Naive thymus-derived CD4-positive, alpha-beta T cell (primary cell): ENCODE measurements at places on chromosomes 3 and 15.

DNA sequence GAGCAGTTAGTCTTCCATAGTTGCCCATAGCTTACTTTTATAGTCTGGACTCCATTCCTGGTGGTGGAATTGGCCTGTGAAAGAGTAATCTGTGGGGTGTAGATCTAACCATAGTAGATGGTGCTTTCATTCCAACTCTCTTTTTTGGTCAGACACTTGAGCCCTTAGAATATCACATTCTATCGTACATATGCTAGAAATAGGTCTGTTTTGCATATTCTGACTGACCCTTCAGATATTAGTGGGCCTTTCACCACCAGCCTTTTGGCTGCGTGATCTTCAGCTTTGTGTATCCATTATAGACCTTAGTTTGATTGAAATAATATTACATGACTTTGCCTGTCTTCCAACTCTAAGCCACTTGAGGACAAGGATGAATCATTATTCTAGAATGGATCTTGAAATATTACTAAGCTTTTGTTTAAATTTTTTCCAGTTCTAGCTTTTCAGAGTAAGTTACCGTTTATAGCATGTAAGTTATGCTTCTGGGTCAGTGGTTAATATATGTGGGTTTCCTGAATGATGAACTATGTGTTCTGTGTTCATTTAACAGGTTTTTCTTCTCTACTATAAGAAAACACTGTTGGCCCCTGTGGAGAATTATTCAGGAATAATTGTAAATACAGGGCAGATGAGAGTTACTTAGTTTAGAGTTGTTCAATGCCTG, 8.7 kb downstream of the RAB7A start:
- H3K4me3 ChIP-seq, result no peak overlapping the region
- peaks cover 33% of the 10 kb centered on the region for H3K4me1 ChIP-seq
- no peaks in the 10 kb centered on the region for H3K36me3 ChIP-seq

GRCh38 chr3:172102123-172102882, 62.9 kb downstream of the FNDC3B start:
- H3K27me3 ChIP-seq, result no peaks in the 10 kb centered on the region
- peak overlapping the region; percentile 27 for H3K27ac ChIP-seq
- DNase-seq, result peak; percentile 52

DNA sequence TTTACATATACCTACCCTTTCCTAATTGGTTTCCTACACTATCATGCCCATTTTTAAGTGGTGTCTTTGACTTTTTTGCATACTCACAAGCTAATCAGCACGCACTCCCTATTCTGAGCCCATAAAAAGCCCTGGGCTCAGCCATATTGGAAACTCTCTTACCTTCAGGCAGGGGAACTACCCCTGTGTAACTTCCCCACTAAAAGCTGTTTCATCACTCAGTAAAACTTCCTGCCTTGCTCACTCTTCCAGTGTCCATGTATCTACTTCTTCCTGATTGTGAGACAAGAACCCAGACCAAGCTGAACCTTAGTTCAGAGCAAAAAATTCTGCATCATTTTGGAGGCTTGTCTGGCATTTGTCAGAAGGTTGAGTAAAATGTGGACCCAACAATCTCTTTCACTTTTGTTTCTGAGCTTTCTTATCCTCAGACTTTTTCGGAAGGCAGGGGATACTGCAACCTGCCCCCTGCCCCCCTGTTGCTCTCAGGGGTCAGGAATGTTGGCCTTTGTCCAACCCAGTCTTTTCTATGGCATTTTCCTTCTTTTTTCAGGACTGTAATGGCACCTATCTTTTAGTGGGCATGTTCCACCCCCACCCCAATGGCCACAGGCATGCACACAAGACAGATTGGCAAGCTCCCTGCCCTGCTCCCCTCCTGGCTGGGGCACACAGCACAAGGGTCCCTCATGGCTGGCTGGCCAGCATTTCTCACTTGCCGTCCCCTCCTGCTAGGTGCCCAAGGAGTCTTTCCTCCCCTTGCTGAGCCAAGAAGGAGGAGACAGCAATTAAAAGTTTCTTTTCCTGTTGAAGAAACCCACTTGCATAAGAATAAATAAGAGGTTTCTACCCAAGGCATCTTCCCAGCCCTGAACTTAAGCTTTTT, 26.3 kb upstream of the TMEM45A start:
- H3K27me3 ChIP-seq, result no peaks in the 10 kb centered on the region
- H3K36me3 ChIP-seq, result no peaks in the 10 kb centered on the region
- no peak overlapping the region for H3K4me3 ChIP-seq
- H3K27ac ChIP-seq, result no peak overlapping the region
- no peaks in the 10 kb centered on the region for H3K4me1 ChIP-seq

- H3K36me3 ChIP-seq, result no peaks in the 10 kb centered on the region
- H3K4me1 ChIP-seq, result no peaks in the 10 kb centered on the region
- DNase-seq, result no peak
- H3K4me3 ChIP-seq, result no peak overlapping the region
- no peak overlapping the region for H3K27ac ChIP-seq
- no peaks in the 10 kb centered on the region for H3K27me3 ChIP-seq
These were observed 10.6 kb upstream of the BTBD1 start for GRCh38 chr15:83077491-83078230.

GRCh38 chr3:37607604-37608003, 254.1 kb upstream of the CTDSPL start:
- H3K27me3 ChIP-seq, result no peaks in the 10 kb centered on the region
- no peak overlapping the region for H3K4me3 ChIP-seq
- DNase-seq, result no peak
- H3K36me3 ChIP-seq, result no peaks in the 10 kb centered on the region
- no peak overlapping the region for H3K27ac ChIP-seq

DNA sequence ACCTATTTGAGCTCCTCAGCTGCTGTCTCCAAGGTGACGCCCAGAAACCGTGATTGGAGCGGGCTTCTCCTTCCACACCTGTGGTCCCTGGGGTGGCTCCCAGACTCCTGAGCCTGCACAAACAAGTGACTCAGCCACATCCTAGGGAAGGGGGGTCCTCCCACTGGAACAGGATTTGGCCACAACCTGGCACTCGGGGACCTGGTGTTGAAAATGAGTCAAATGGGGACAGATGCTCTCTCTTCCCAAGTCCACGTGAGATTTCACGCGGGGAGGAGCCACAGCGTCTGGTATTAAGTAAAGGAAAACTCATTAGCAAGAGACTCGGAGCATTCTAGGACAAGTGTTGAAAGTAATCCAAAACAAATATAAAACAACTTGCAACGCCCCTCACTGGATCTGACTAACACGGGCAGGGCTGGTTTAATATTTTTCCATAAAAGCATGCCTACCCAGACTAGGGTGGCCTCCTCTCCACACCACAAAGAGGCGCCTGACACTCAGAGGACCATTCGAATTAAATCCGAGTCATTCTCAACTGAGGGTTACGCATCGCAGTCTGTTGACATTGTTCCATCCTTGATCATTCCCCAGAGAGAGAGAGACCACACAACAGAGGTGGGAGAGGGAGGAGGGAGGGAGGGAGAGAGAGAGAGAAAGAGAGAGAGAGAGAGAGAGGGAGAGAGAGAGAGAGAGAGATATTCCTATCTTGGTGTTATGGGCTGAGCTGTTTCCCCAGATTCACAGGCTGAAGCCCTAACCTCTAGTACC, 74.4 kb downstream of the MGLL start:
- H3K4me3 ChIP-seq, result no peak overlapping the region
- H3K27me3 ChIP-seq, result no peaks in the 10 kb centered on the region
- H3K4me1 ChIP-seq, result no peaks in the 10 kb centered on the region
- no peak overlapping the region for H3K27ac ChIP-seq
- DNase-seq, result no peak

DNA sequence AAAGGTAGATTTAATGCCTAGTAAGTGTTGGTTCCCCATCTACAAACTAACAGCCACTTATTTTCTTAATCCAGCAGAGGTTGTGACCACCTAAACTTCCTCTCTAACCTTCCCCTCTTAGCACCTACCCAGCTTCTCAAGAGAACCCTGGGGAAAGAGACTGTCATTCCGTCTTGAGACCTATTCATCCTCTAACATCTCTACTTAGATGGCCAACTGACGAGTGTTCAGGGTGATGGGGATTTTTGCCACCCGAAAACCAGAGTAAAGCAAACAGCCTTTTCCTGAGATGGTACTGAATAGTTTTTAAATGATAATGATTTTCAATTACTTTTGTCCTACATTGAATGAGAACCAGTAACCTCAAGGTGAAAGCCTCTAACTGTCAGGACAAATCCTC, 9.3 kb upstream of the GBE1 start:
- DNase-seq, result no peak
- no peak overlapping the region for H3K27ac ChIP-seq
- H3K4me3 ChIP-seq, result no peak overlapping the region

DNA sequence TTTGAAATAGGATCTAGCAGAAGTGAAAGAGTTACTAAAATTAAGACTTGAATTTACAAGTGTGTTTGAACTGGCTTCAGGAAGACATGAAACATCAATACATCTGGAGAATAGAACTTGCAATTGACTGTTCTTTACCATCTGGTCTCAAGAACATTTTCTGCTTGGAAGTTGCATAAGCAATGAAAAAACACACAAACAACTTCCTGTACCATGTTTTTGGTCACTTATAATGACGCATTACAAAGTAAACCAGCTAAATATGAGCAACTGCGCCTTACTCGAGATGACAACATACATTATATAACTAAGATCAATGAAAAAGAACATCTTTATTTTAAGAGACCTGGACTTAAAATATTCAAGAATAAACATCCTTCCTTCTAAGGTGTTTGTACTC, 112.5 kb downstream of the TIGIT start:
- no peaks in the 10 kb centered on the region for H3K4me1 ChIP-seq
- DNase-seq, result no peak
- no peak overlapping the region for H3K27ac ChIP-seq
- H3K4me3 ChIP-seq, result no peak overlapping the region

DNA sequence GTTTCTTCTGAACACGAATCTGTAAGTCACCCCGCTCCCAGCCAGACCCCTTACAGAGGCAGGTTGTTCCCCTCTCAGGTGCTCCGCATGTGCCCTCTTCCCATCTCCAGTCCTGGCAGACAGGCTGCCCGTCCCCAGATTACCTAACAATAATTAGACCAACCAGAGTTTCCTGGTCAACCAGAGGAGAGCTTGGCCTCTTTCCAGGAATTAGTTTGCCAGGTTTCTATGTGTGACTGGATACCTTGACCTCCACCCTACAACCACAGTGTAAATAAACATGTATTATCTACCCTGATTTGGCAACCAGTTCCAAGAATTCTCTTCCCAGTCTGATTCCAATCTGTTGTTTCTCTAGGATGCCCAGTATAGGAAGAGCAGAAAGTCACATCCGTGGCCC, 178.0 kb upstream of the UMPS start:
- DNase-seq, result no peak
- H3K4me3 ChIP-seq, result no peak overlapping the region
- H3K4me1 ChIP-seq, result no peaks in the 10 kb centered on the region
- no peaks in the 10 kb centered on the region for H3K36me3 ChIP-seq

GRCh38 chr3:47113669-47114365, 50.1 kb downstream of the SETD2 start:
- peaks cover 4% of the 10 kb centered on the region for H3K4me1 ChIP-seq
- no peak overlapping the region for H3K27ac ChIP-seq
- peaks cover 42% of the 10 kb centered on the region for H3K36me3 ChIP-seq
- no peak for DNase-seq
- H3K4me3 ChIP-seq, result no peak overlapping the region
- H3K27me3 ChIP-seq, result no peaks in the 10 kb centered on the region

- H3K4me1 ChIP-seq, result peaks cover 9% of the 10 kb centered on the region
- peaks cover 8% of the 10 kb centered on the region for H3K36me3 ChIP-seq
- no peak overlapping the region for H3K27ac ChIP-seq
- H3K27me3 ChIP-seq, result no peaks in the 10 kb centered on the region
These were observed 71.1 kb upstream of the BLM start for GRCh38 chr15:90645873-90646575.

GRCh38 chr3:49523756-49524747, 30.2 kb upstream of the BSN start:
- H3K4me3 ChIP-seq, result no peak overlapping the region
- no peak for DNase-seq
- H3K27me3 ChIP-seq, result no peaks in the 10 kb centered on the region
- no peaks in the 10 kb centered on the region for H3K4me1 ChIP-seq
- H3K27ac ChIP-seq, result no peak overlapping the region

- no peak overlapping the region for H3K27ac ChIP-seq
- H3K4me1 ChIP-seq, result no peaks in the 10 kb centered on the region
- no peaks in the 10 kb centered on the region for H3K36me3 ChIP-seq
- no peak overlapping the region for H3K4me3 ChIP-seq
These were observed 29.6 kb upstream of the SELENOK start for GRCh38 chr3:53921296-53921695.

GRCh38 chr3:100850156-100850555, 140.9 kb downstream of the TFG start:
- H3K27ac ChIP-seq, result no peak overlapping the region

- H3K4me3 ChIP-seq, result no peak overlapping the region
- no peak overlapping the region for H3K27ac ChIP-seq
- peaks cover 63% of the 10 kb centered on the region for H3K4me1 ChIP-seq
- no peak for DNase-seq
- no peaks in the 10 kb centered on the region for H3K36me3 ChIP-seq
These were observed 48.6 kb downstream of the CHST2 start for GRCh38 chr3:143167969-143168854.

- H3K4me3 ChIP-seq, result no peak overlapping the region
- H3K36me3 ChIP-seq, result no peaks in the 10 kb centered on the region
- no peak for DNase-seq
- H3K4me1 ChIP-seq, result no peaks in the 10 kb centered on the region
These were observed 27.5 kb upstream of the DRD3 start for GRCh38 chr3:114206342-114206741.

DNA sequence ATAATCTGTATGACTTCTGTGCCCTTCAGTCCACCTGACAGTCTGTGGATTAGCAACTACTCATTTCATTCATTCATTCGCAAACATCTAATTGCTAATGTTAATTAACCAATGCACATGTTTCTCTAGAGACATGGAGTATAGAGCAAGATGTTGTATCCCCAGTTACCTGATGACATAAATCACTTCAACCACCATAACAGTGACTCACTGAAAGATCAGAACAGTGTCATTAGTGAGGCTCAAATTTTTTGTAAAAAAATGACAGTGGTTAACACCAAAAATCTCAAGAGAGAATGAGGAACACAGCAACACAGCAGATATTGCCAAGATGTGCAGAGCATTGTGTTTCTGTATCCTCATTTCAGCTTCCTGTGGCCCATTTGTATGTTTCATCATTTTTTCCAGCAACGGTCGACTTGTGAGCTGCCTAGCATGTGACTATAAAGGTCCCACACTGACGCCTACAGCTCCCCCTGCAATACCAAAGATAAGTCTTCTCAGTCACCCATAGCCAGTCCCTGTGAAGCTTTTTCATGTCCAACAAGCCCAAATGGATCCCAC, 3.7 kb upstream of the PLD1 start:
- no peaks in the 10 kb centered on the region for H3K36me3 ChIP-seq
- no peak overlapping the region for H3K27ac ChIP-seq
- H3K27me3 ChIP-seq, result no peaks in the 10 kb centered on the region

- no peak overlapping the region for H3K4me3 ChIP-seq
- DNase-seq, result no peak
These were observed 132.1 kb downstream of the SPATA16 start for GRCh38 chr3:173008978-173009377.

DNA sequence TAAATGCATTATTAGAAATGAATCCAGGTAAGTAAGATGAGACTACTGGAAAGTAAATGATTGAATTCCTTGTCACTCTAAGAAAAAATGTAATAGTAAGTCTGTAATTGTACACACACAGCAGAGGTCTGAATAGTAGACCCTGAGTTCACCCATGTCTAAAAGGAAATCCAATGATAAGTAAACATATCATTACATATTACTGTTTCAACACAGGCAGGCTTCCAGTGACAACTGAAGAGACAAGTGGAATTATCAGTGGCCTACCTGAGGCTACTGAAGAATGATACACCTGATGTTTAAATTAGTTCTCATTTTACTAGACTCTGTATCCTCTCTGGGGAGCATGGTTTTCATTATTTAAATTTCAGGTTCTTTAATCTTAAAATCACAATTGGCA, 6.2 kb upstream of the CCNL1 start:
- H3K4me3 ChIP-seq, result no peak overlapping the region
- no peaks in the 10 kb centered on the region for H3K27me3 ChIP-seq
- H3K36me3 ChIP-seq, result no peaks in the 10 kb centered on the region
- H3K27ac ChIP-seq, result no peak overlapping the region
- no peak for DNase-seq
- no peaks in the 10 kb centered on the region for H3K4me1 ChIP-seq
